ENCODE measurements at places on chromosomes 1 and 21. TPM values are rescaled to one million over a fixed set of nuclear protein-coding genes. Genes with fewer than 3 reads are reported as not detected.

DNA sequence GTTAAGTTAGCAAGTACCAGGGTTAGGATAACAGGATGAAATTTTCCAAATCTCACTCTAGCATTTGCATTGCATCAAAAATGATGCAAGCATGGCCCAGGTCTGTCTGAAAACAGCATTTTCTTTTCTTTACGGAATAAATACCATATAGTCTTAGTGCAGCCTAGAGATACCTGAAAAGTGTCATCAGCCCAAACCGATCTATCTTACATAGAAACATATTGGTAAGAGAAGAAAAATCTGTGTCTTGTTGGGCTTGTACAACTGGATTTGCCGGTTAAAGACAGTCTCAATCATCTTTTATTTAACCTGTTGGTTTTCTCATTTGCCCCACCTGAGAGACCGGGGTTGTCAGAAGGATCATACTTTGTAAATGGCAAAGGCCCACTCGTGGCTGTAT is 15.8 kb downstream of the ACP6 start:
- DNase-seq = no peak

DNA sequence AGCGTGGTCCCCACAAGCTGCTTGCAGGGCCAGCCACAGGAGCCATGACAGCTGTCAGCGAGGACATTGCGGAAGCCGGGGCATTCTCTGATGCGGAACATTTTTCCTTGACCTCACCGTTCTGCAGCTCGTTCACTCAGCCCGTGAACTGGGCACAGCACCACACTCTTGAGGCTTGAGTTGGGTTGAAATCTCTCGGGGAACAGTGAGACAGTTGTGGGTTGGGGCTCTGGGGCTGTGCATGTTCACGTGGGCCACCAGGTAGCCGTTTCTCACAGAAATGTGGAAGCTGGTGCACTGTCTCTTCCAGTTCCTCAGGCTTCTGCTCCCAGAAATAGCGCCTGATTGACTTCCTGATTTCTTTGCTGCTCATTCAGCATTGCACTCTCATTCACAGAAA is 69.8 kb downstream of the SPSB1 start:
- DNase-seq = no peak

DNA sequence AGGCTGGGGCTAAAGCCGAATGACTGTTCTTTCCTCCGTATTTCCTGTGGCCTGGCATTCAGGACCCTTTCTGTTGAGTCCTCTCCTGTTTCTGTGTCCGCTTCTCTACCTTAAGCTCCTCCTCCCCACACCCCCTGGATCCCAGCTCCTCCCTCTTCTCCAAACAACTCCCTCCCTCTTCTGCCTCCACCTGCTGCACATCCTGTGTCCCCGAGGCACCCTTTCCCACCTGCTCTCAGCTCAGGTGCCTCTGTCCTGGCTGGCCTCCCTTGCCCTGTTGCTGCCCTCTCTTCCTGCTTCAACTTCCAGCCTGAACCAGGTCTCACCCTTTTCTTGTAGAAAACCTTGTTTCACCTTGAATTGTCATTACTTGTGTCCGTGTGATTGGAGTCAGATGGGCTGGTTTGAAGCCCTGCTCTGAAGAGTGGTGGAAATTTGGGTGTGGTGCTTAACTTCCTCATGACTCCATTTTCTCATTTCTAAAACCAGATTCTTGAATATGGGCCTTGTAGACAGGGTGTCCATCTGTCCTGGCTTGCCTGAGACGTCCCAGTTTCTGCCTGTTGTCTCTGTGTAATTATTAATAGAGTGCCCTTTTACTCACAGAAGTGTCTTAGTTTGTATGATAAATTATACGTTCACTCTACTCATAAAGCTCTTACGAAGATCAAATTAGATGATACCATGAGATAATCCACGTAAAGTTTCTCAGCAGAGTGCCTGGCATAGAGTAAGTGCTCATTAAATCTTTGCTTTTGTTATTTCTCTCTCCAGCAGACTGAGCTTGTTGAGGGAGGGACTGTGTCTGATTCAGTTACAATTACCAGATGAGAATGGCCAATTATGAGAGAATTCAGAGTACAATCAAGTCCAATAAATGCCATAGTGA is 58.9 kb upstream of the TRABD2B start:
- DNase-seq = no peak

GRCh38 chr1:183553764-183554163 is 36.5 kb downstream of the NCF2 start:
- no peak for DNase-seq

DNA sequence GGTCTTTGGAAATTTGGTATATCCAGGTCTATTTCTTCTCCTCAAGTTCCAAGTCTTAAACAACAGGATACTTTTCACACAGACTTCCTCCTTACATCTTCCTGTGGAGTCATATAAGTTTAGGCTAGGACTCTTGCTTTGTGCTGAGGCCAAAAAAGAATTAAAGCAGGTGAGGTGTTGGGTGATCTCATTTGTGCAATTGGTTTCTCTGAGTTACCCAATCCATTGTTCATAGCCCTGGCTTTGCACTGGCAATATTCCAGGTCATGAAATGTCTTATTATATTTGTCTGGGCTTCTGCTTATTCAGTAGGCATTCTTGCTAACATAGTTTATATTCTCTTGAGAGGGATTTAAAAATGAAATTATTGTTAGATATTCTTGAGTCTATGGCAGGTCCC is 14.1 kb upstream of the KIAA0040 start:
- DNase-seq = no peak

GRCh38 chr1:225736437-225737098 is 41.1 kb upstream of the SRP9 start:
- no peak for DNase-seq

GRCh38 chr1:155892796-155893195 is 18.4 kb downstream of the RIT1 start:
- no peak for DNase-seq

DNA sequence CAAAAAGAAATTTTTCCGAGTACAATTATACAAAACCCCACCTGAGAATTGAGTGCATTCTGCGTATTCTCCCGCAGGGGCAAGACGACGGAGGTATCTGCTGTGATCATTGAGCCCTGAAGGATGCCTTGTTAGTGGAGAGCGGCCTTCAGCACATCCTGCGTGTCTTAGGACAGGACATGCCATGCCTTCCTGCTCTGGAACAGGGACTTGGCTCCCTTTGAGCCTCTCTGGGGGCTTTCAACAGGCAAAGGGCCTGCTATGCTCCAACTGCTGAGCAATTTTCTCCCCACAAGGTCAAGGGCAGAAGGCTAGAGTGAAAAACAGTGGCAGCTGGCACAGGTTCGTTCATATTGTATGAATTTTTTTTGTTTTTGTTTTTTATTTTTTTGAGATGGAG is 52.4 kb downstream of the TOR1AIP2 start:
- DNase-seq = no peak

- no peak for DNase-seq
Measured at GRCh38 chr1:39574646-39575045, 1.9 kb downstream of the PABPC4 start.

MSH4 gene
- total RNA-seq = 0.40 TPM

FBXO2 gene
- total RNA-seq = 6.2 TPM

SPSB1 gene
- 1.6 TPM for total RNA-seq

WNT3A gene
- total RNA-seq = not detected

MYCL gene
- total RNA-seq = not detected
